ENCODE measurements at places on chromosomes 3 and 15.

DNA sequence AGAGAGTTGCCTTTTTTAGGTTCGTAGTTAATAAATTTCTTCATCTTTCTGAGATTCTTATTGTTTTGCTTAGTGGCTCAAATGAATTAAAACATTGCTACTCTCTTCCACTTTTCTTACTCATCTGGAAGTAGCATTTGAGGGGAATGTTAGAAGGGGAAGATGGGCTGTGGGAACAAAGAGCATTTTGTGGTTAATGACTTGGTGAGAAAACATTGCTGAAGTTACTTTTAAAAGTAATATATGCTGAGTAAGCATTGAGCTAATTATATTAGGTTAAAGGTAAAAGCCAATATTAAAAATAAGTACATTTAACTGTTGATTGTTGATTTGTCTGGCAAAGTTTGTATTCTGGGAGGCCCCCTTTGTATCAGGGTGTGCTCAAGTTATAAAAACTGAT lies 5.7 kb downstream of the MORF4L1 start:
- no peak for DNase-seq

- DNase-seq = no peak
These were observed 166.0 kb downstream of the DPH6 start for GRCh38 chr15:35379972-35380371.

DNA sequence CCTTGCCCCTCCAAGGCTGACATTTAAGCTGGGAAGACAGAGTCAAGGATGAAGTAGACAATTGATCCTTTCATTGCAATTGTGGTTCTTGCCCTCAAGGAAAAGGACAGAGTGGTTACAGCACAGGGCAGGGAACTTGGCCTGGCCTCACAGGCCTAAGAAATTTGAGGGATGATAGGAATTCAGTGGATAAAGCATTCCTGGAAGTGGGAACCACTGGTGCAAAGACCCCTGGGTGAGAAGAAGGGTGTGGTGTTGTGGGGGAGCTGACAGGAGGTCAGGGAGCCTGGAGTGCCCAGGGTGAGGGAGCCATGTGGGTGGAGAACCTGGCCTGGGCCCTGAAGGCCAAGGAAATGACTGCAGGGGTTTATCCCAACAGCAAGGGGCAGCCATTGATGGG lies 287.4 kb downstream of the UACA start:
- no peak for DNase-seq

DNA sequence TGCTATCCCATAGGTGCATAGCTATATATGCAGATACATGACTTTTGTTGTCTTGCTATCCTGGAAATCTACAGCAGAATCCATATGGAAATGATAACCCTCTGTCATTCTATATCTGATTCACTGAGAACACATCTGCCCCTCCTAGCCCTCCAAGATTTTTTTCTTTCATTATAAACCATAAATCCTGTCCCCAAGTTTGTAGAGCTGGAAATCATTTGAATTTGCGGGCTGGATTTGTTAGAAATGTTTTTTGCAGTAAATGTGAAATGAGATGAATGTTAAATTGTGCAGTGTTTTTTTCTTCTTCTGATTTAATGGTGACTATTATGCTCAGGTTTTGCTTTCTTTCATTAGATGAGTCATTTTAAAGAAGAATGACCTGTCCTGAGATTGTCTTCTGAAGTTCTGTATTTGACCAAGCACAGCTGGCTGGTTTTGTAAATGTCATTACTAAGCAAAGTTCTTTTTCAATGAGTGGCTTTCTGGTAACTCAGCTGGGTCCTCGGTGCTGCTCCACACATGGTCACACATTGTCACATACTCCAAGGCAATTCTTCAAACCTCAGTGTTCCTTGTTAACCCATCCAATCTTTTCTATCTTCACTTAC lies 25.3 kb upstream of the ABHD17C start:
- DNase-seq = no peak

DNA sequence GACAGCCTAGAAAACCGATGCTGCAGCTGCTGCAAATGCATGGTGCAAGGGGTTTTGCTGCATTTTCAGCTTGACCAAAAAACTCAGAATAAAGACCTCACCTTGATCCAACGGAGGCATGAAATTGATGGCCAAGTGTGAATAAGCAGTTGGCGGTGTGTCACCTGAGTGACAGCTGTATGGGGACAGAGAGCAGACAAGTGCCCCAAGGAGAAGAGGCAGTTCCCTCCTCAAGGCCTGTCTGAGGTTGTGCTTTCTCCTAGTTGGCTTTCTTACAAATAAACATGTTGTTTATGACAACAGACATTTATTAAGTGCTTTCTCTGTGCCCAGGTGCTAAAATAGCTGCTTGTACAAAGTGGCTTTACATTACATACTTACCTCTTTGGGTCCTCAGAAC lies 10.3 kb downstream of the PGPEP1L start:
- no peak for DNase-seq
